Thoracic aorta (tissue), 2 donors: ENCODE measurements at places on chromosomes 4 and X.

DNA sequence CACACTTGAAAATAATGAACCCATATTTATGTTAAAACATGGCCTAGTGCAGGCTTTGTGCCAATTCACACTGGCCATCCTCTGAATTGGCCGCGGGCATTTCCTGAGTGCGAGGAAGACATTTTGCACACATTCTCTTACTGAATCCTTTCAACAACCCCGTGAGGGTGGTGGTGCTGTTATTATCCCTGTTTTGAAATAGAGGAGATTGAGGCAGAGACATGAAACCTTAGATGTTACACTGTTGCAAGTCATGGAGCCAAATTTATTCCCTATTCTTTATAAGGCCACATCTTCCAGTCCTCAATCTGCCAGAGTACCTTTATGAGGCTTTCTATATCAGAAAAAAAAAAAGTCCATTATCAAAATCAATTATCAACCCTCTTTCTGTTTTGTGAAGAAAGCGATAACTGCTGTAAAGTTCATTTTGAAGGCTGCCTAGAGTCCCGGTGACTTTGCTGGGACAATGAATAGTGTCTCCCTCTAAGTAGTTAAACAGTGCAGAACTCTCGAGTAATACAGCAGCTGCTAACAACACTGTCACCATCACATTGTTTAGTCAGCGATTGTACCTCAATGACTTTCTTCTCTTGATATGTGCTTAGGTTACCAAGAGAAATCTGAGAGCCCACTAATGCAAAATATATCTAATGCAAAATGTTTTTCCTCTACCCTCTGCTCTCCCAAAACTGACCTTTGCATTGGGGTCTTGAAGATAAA is 242.3 kb upstream of the PPARGC1A start:
- DNase-seq: no peak

DNA sequence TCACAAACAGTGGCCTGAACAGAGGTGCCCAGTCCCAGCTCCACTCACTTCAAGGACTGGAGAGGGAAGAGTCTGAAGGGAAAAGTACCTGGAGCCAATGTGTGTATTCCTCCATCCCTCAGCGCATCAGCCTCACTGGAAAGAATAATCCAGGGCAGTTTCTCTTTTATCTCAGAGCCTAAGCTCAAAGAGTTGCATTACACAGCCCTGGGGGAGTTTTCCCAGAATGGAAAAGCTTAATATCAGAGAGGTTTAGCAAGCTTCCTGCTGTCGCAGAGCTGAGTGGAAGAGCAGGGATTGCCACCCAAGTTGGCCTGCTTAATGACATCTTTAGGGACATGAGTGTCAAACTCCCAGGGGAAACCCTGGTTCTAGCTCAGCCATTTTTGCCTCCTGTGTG is 80.4 kb upstream of the MSX1 start:
- DNase-seq: no peak

GRCh38 chr4:112523008-112523721 is 7.2 kb upstream of the NEUROG2 start:
- DNase-seq: no peak

GRCh38 chr4:84623661-84624060 is 40.7 kb downstream of the CDS1 start:
- no peak for DNase-seq

- DNase-seq: no peak
These were observed 3.4 kb downstream of the NKRF start for GRCh38 chrX:119602701-119603255.

DNA sequence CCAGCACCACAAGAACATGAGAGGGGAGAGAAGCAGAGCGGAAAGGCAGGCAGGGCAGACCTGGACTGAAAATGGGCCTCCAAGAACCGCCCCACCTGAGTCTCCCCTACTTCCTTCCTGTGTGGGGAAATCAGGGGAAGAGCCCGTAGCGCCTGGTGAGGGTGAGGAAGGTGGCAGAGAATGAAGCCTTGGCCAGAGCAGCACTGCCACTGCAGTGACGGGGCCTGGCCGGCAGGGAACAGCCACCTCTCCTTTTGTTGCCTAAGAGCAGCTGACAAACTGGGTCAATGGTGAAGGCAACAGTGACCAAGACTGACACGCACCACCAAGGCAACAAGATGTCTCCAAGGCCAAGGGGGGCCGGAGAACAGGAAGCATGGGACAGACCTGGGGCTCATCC is 58.4 kb upstream of the CBR4 start:
- DNase-seq: no peak
